ENCODE measurements at places on chromosomes 4 and X. TPM values are rescaled to one million over a fixed set of nuclear protein-coding genes. Genes with fewer than 3 reads are reported as not detected.

KIF4A gene
- 5.7 TPM for total RNA-seq

PAK3 gene
- 63.2 TPM for total RNA-seq

DNAAF6 gene
- 0.18 TPM for total RNA-seq

ADH1C gene
- 1.1 TPM for total RNA-seq

XKRX gene
- total RNA-seq = 0.27 TPM

TCEAL9 gene
- total RNA-seq = 26.5 TPM

MND1 gene
- total RNA-seq = 5.3 TPM

TEX13C gene
- not detected for total RNA-seq

STOX2 gene
- 44.2 TPM for total RNA-seq

CXorf51A gene
- total RNA-seq = not detected

NLGN3 gene
- total RNA-seq = 21.4 TPM

LPAR4 gene
- total RNA-seq = 10.9 TPM

BEND2 gene
- total RNA-seq = not detected

SHISA3 gene
- total RNA-seq = 0.18 TPM

EDA gene
- 4.8 TPM for total RNA-seq

MAOA gene
- 11.3 TPM for total RNA-seq

NPNT gene
- total RNA-seq = 2.0 TPM

NLGN4X gene
- 51.3 TPM for total RNA-seq

MAGEB2 gene
- total RNA-seq = not detected

RAB33A gene
- total RNA-seq = 13.5 TPM

GC gene
- not detected for total RNA-seq

ADAMTS3 gene
- total RNA-seq = 13.8 TPM

ABLIM2 gene
- total RNA-seq = 14.2 TPM

AMMECR1 gene
- 5.7 TPM for total RNA-seq

AKAP4 gene
- total RNA-seq = not detected

PAGE5 gene
- total RNA-seq = not detected

MAMLD1 gene
- total RNA-seq = 5.3 TPM

GABRQ gene
- 1.6 TPM for total RNA-seq

SORBS2 gene
- total RNA-seq = 90.4 TPM

F8A2 gene
- not detected for total RNA-seq

APOOL gene
- total RNA-seq = 10.2 TPM

PARM1 gene
- 63.6 TPM for total RNA-seq

SPANXA2 gene
- total RNA-seq = not detected

Data from cerebellum (tissue), 4 donors.